ENCODE measurements at places on chromosomes 6 and 20.

- no peak for DNase-seq
Measured at GRCh38 chr20:52289956-52290565, 98.5 kb upstream of the ZFP64 start.

DNA sequence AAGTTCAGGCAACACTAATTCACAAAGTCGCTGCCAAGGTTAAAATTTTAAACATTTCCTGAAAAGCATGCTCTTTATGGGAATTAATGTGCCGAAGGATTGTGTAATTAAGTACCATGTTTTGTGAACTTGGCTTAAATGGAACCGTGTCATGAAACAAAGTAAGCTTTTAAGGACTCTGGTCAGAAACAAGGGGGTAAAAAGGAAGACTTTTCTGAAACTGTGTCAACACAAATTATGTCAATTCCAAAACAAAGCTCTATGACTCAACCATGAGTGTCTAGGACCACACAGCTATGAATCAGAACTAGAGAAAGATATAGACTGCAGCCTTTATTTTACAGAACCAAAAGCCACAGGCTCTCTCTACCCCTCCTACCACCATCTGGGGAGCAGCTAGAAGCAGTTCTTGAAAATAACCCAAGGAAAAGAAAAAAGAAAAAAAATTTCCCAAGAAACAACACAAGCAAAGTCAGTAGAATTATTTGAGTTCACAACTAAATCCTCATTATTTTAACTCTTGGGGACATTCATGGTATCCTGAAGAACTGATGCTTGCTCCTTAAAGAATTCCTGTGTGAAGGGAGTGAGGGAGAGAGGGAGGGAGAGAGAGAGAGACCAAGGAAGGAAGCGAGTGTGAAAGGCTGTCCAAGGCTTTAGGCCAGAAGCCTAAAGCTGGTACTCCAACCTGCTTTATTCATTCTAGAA lies 81.9 kb downstream of the ZMYND8 start:
- DNase-seq = peak; percentile 21

DNA sequence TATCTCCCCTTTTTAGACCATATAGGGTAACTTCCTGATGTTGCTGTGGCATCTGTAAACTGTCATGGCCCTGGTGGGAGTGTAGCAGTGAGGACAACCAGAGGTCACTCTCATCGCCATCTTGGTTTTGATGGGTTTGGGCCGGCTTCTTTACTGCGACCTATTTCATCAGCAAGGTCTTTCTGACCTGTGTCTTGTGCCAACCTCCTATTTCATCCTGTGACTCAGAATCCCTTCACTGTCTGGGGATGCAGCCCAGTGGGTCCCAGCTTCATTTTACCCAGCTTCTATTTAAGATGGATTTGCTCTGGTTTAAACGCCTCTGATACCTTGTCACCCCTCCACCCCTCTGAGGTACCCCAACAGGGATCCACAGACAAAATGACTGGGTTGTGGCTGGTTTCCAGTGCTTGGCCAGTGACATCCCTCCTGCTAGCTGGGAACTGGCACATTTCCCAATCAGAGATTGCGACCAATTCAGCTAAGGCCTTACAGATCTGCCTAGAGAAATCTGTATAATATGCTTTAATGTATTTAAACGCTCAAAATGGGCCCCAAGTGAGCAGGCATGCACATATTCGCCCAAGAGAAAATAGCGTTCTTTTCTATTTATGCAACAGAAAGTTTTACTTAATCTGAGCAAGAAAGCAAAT lies 315.6 kb upstream of the QKI start:
- DNase-seq = no peak

DNA sequence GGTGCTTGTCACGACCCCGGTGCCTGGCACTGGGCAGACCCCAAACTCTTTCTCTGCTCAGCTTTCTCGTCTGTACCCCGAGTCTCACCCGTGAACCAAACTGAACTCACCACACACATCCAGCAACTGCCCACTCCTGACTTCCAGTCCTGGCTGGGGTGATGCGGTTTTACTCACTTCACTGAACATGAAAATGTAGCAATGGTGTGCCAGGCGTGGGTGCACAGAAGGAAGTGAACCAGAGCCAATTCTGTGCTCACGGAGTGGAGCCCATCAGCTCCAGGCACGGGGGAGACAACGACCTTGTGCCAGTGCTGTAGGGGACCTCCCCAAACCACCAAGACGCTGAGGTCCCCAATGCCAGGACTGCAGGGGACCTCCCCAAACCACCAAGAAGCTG lies 78.7 kb upstream of the AFDN start:
- DNase-seq = no peak

Data from Kasumi-1 (cell line).